CD4-positive, alpha-beta T cell treated with Interleukin-21 for 1 hour (primary cell): ENCODE measurements at places on chromosomes 4 and X.
A peak's percentile ranks its signal among the peaks of the same experiment; 100 is the strongest.

DNA sequence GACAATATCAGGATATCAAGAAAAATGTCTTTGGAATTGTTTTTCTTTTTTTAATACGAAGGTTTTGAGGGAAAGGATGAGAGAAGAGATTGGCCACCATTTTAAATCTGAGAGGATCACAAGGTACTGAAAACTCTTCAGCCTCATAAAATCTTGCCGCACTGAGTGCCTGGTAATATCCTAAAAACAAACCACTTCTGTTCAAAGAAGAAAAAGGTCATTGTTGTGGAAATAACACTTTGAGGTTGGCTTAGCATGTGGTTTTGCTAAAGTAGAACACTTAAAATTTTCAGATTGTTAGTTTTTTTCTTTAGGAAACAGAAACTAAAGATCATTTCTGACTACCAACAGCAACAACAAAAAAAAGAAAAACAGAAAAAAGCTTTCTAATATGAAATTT is 1.0 kb upstream of the CLDN22 start:
- DNase-seq = peak; percentile 12

DNA sequence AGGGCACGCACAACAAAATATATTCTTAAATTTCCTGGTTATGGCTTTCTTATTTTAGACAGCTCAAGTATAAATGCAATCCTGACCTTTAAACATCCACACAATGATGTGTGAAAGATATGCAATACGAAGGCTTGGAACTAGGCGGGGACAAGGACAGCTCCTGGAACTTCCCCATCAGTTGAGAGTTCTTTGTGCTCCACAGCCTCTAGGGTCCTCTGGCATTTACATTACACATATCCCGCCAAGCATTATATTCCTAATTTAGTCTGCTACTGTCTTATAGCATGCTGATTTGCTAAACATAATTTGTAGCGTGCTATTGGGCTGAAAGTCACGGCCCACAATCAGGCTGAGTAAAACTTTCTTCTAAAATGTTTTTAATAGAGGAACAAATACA is 74.4 kb downstream of the FTHL17 start:
- DNase-seq = no peak

DNA sequence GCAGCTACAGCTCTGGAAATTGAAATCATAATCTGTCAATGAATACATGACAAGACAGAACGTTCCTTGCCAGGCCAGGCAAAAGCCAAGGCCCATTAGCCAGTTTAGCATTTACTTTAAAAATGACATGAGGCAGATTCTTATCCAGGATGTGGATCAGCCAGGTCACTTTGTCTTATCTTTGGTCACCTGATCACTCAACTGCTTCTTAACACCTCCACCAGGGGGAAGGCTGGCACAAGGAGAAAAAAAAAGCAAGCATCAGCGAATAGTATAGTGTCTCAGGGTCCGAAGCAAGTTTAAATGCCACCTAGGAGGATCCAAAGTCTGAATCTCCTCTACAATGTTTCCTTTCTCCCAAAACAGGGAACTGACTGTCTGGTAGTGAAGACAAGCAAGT is 18.8 kb downstream of the ATP1B4 start:
- DNase-seq = peak; percentile 59

- DNase-seq = no peak
Measured at GRCh38 chrX:47573341-47574075, 8.7 kb upstream of the TIMP1 start.

DNA sequence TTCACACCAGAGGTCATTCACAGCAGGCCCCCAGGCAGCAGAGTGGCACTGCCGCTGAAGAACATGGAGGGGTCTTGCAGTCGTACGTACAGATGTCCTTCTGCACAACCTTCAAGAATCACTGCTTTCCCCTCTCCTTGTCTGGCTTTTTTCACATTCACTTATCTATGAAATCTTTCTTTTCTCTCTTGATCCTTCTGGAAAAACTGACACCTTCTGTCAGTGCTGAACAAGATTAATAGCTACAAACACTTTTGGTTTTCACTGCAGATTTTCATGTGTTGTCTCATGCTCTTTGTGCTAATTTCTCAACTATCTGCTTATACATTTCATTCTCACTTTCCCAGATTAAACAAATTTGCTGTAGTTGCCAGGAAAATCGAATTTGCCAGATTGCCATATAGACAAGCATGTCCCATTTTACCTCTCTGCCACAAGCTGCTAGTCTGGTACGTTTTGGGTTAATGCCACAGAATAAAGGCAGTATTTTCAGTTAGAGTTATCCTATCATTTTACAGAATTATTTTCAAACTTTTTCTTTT is 83.1 kb downstream of the RPS3A start:
- DNase-seq = no peak

DNA sequence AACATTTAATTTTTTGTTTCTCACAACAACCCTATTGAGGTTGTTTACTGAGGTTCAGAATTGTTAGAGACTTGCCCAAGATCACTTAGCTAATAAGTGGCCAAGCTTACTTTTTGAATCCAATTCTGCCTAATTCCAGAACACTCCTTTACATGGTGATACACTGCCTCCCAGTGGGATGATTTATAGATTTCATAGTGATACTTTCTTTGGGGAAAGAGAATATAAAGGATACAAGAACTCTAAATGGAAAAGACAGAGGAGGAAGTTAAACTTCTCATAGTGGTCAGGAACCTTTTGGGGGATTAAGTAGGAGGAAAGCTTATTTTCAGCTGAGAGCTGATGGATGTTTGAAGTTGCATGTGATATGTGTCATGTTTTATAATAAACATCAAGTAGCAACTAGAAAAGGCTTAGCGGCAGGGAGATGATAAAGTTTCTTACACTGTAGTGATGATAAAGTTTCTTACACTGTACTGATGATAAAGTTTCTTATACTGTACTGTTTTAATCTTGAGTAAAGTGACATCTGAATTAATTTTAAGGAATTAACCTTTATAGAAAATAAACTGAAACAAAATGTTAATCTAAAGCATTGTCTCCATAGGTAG is 15.3 kb downstream of the STAG2 start:
- DNase-seq = peak; percentile 37

DNA sequence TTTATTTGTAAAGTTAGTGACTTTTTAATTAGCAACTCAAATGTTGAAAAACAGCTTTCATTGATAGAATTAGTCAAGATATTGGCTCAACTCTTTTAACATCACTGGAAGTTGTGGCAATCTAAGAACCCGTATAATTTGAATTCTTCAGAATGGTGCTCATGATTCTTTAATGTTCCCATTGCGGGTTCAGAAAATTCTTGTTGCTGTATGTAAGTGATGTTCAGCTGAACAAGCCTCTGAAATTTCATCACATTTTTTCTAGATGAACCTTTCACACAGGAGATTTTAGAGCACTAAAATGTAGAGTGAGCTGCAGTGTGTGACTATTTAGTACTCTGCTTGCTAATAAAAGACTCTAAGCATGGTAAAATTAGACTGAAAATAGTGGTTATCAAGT is 1317.7 kb downstream of the FSTL5 start:
- no peak for DNase-seq

GRCh38 chr4:117512414-117512813 is 427.0 kb upstream of the TRAM1L1 start:
- DNase-seq = no peak

GRCh38 chr4:35125995-35126712 is 1118.2 kb downstream of the ARAP2 start:
- no peak for DNase-seq

GRCh38 chrX:112785344-112785743 is 55.3 kb downstream of the AMOT start:
- no peak for DNase-seq

GRCh38 chr4:6848717-6849305 is 60.8 kb upstream of the TBC1D14 start:
- DNase-seq = no peak

- peak; percentile 6 for DNase-seq
Measured at GRCh38 chrX:134718966-134719317, 60.7 kb upstream of the PLAC1 start.

DNA sequence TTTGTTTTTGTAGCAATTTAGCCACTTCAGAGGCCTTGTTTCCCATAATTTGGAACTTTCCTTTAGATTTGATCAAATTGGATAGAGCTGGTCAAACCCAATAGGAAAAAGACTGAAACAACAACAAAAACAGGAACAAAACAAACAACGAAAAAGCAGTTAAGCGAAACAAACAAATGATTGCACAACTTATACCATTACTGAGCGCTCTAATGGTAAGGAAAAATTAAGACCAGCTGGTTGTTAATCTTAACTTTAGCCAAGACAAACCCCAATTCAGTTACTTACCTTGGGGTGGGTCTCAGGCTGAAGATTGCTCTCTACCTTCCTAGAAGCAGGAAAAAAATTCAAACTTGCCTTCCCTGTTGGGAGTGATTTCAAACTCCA is 38.3 kb downstream of the SPCS3 start:
- DNase-seq = no peak

DNA sequence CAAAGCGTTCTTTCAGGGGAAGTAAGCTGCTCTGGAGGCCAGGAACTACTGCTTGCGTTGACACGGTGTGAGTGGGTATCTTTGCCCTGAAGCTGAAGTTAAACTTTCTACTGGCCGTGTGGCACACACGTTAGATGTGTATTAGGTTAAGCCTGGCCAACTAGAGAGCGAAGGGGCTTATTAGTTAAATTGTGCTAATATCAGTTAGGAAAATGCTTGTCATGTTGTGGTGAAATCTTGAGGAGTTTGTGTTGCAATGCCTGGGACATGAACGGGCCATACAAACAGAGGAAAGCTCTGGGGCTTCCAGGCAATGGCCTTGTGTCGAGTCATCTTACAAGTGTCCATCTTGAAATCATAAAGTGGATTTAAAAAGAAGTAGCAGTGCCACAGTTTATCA is 62.6 kb downstream of the NSUN7 start:
- no peak for DNase-seq

GRCh38 chr4:81287101-81287500 is 72.1 kb upstream of the PRKG2 start:
- no peak for DNase-seq

DNA sequence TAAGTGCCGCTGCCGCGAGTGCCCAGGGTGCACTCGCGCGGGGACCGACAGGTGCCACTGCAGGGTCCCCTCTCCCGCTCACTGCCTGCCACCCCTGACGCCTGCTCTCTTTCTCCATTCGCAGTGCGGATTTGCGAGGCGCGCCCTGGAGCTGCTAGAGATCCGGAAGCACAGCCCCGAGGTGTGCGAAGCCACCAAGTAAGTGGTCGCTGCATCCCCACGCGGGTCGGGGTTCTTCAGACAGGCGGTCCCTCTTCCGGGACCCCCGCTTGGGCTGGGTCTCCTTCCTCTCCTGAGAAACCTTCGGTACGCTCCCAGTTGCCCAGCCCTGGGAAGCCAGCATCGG is 547 bp downstream of the GUCY1A1 start:
- DNase-seq = no peak
